ENCODE measurements at places on chromosomes 6 and 20.
A peak's percentile ranks its signal among the peaks of the same experiment; 100 is the strongest.

DNA sequence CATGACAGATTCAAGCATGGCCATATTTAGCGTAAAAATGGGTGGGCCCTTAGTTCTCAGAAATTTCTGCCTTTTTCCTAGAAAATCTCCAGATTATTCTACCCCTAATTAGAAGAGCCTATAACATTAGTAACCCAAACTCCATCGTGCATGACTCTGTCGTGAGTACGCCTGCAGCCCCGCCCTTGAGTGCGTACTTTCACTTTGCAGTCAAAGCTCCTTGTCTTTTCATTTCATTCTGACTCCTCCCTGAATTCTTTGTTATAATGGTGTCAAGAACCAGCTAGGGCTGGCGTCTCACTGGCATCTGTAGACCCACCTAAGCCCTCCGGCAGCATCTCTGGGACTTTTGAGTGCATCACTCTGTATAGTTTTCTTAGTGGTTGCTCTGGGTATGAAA, 61.7 kb upstream of the NOX3 start:
- no peak for DNase-seq

DNA sequence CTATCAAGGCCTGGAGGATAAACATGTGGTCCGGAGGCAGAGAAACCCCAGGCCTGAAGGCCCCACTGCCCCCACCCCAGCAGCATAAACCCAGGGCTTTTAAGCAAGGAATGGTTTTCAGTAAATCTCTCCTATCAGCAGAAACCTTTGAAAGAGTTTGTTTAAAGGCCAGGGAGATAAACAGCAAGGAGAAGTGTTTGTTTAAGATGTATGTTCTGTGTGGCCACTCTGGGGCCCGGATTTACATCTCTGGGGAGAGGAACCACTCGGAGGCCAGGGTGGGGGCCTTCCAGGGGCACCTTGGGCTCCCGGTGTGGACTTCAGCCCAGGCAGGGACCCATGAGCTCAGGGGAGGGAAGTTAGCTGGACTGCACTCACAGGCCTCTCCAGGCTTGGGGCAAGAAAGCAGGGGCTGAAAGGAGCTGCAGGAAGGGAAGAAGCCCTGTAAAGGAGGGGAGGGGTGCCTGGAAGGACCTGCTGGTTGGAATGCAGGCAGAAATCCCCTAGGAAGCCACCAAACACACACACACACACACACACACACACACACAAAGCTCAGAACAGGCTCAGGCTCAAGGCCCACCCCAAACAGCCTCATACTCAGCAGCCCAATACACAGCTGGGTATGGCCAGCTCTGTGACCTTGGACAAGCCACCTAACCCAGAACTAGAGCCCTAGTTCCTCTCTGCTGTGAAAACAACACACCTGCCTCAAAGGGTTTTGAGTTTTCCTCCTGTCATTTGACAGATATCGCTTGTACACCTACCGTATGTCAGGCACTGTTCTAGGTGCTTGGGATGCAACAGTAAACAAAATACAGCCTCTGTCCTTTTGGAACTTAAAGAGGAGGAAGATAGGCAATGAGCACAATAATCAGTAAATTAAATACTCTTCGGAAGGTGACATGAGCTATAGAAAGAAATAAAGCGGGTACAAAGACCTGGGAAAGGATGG, 26.2 kb upstream of the FOXP4 start:
- DNase-seq, result no peak

DNA sequence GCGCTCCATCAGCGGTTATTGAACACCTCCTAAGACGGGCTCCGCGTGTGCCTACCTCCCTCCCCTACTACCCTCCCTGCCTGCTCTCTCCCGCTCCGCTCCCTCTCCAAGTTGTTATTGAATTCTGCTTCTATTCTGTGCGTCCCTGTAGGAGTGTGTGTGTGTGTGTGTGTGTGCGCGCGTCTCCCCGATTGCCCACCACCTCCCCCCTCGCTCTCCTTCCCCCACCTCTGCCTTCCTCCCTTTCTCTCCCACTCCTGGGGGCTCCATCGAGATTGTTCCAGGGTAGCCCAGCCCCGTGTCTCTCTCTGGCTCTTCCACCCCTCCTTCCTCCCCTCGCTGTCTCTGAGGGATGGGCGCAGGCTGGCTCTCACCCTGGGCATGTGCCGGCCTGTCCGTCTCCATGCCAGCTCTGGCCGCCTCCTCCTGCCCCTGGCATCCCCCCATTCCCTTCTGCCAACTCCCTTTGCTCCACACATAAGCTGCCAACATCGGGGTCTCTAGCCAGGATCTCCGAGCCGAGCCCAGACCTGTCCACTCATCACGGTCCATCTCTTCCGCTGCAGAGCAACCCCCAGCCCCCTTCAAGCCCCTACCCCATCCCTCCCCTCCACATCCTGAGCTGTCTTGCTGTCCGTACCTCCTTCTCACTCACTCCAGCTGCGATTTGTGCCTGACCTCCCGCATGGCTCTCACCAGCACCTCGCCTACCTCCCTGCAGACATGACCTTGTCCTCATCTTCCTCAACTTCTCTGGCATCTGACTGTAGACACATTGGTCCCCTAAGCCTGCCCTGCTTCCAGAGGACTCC, 68.5 kb downstream of the SRC start:
- no peak for DNase-seq

GRCh38 chr20:1802385-1803060, 92.7 kb upstream of the SIRPA start:
- DNase-seq, result no peak

GRCh38 chr6:15709651-15710269, 46.9 kb upstream of the DTNBP1 start:
- no peak for DNase-seq

GRCh38 chr20:62929051-62929538, 2.8 kb upstream of the DIDO1 start:
- DNase-seq, result no peak

- no peak for DNase-seq
Observed at GRCh38 chr6:14288910-14289309, 171.3 kb downstream of the CD83 start.

DNA sequence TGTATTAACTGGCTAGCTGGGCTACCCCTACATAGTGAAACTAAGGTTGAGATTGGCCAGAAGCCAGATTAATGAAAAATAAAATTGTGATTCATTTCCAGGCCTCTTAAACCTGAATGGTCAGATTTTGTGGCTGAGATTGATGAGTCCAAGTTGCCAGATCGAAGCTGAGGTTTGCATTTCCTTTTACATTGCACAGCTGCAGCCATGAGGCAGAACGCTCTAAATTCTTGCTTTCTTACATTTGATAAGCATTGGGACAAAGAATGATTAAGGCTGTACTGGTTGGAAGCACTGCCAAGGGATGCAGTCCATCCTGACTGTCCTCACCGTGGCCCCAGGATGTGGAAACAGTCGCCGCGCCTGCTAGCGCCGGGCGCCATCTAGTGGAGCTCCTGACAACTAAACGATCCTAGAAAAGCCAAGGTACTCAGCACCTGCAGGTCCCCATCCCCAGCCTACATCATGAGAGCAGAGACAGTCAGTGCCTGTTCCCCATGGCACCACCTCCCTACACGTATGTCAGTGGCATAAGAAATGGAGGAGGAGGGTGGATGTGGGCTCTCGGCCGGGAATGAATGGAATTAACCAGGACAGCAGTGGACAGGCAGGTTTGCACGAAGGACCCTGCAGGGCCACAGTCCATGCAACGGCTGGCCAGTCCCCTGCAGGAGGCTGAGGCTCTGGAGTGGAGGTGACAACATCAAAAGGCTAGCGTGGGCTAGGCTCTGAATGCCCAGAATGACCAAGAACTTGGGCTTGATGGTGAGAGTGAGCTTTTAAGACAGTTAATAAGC, 19.0 kb downstream of the PXDC1 start:
- peak; percentile 52 for DNase-seq

DNA sequence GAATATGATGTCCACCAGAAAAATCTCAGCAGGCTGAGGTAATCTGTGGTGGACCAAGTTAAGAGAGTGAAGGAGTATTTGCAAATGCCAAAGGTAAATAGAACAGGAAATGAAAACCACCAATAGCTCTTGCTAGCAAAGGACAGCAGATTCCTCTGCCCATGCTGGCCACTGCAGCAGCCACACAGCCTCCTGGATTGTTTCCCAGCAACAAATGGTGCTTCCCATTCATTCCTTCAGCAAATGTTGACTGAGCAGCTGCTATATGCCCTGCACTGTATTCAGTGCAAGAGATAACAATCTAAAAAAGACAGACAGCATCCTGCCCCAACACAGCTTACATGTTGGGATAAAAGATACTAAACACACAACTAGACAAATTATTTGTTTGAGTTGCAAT, 11.0 kb downstream of the ROS1 start:
- peak; percentile 64 for DNase-seq

DNA sequence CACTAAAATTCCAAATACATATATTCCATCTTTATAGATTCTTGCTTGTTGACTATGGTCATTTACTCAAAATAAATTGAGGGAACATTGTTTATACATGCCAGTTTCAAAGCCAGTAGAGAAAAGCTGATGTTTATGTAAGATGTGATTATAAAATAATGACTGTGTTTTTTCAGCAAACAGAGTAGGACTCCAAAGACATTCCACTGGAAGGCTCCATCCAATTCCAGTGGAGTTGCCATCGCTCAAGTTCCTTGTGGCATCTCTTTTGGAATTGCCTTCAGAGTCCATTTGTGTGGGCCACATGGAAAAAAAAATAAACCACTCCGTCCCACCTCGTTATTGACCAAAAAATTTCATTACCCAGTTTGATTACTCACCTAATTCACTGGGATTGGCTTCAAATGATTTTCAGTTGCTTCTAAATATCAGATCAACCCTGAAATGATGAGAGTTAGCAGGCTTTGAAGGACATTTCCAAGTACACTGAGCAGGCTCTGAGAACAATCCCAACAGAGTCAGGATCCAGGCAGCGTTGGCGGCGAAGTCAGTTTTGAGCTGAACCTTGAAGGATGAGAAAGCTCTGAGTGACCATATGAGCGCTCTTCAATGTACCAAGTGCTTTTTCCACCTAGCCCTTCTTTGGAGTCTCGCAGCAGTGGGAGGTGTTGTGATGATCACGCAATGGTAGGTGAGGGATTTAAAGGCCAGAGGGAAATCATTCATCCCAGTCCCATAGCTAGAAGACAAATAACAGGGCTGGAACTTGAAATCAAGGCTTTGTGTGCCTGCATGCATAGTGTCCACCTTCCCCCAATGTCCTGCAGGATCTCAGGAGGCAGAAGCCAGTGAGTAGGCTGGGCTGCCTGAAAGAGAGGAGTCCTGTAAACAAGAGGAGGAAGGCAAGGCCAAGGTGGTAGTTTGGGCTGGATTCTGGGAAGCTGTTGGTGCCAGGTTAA, 281.7 kb downstream of the CDC5L start:
- DNase-seq, result no peak

GRCh38 chr6:128111096-128111495, 210.2 kb upstream of the THEMIS start:
- no peak for DNase-seq

- peak; percentile 4 for DNase-seq
Observed at GRCh38 chr6:46651816-46652215, 802 bp downstream of the CYP39A1 start.

DNA sequence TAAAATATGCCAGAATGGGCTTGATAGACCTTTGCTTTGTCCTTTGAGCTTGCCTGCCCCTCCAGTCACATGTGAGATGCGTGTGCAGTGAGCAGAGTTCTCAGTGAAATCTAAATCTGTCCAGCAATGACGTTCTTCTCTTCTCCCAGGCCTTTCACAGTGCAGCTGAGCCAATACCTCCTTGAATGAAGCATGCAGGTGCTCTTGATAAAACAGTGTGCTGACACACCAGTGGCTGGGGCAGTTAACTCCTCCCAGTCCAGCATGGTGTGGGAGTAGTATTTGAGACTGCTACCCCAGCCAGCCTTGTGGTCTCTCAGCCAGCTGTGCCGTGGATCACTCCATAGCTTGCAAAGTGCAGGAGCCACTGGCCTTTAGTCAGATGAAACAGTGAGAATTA, 240.5 kb downstream of the FARS2 start:
- peak; percentile 99 for DNase-seq

DNA sequence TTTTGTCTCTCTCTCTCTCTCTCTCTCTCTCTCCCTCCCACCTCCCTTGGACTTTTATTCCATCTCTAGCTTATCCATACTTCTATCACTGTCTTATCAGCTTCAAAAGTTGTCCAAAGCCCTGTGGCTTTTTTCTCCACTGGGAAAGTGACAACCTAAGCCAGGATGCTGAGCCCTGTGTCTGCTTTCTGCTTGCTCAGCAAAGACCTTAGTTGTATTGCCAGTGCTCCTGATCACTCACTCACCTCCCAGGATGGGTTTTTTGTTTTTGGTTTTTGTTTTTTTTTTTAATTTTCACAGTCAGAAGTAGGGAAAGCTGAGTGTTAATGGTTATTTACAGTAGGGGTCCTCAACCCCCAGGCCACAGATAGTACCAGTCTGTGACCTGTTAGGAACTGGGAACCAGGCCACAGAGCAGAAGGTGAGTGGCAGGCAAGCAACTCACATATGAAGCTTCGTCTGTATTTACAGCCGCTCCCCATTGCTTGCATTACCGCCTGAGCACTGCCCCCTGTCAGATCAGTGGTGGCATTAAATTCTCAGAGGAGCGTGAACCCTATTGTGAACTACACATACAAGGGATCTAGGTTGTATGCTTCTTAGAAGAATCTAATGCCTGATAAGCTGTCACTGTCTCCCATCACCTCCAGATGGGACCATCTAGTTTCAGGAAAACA, 125.0 kb upstream of the ID4 start:
- no peak for DNase-seq
